CD4-positive, alpha-beta T cell treated with Interleukin-21 for 1 hour (primary cell): ENCODE measurements at places on chromosomes 2 and 18.

DNA sequence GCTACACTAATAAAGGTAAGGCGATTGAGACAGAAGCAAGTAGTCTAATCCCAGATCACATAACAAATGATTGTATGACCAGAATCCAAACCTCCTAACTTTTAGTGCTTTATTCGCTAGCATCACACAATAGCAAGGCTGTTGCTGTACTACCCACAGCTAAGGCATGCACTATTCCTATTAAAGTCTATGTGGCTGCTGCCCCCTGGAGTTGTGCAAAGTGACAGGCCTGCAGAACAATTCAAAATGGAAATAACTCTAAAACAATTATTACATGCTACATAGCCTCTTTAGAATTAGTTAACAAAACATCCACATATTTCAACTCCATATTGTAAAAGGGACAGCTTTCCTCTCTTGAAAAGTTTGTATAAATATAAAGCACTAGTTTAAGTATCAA, 6.0 kb downstream of the ERBB4 start:
- no peak for DNase-seq

GRCh38 chr2:208464205-208464604, 57.6 kb downstream of the PTH2R start:
- DNase-seq = no peak

DNA sequence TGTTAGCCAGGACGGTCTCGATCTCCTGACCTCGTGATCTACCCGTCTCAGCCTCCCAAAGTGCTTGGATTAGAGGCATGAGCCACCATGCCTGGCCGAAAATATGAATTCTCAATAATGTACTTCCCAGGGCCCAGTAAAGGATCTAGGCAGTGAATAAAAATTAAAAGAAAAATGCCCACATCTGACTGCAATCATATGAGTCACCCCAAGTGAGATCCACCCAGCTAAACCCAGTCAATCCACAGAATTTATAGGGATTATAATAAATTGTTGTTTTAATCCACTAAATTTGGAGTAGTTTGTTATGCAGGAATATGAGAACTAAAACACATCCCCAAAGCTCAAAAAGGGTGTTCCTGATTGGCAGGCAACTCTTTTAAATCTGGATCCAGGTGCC, 93.5 kb upstream of the STK39 start:
- DNase-seq = no peak

DNA sequence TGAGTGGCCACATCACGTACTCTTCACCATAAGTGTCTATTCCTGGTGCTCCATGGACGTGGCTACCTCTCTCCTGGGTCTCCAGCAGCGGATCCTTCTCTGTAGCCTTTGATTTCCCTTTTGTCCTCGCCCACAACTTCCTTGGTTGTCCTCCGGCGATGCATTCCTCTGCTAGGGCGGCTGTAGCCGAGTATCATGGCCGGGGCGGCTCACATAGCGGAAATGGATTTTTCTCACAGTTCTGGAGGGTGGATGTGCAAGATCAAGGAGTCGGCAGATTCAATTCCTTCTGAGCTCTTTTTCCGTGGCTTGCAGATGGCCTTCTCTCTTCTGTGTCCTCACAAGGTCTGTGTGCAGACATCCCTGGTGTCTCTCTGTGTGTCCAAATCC, 35.7 kb downstream of the ACKR3 start:
- DNase-seq = no peak

GRCh38 chr18:392928-393573, 107.5 kb downstream of the COLEC12 start:
- no peak for DNase-seq

- DNase-seq = no peak
These were observed 210.1 kb upstream of the RAB6C start for GRCh38 chr2:129769185-129769991.

- no peak for DNase-seq
These were observed 16.2 kb downstream of the AFF3 start for GRCh38 chr2:100126201-100126600.

GRCh38 chr2:170928036-170928823, 823 bp upstream of the GORASP2 start:
- DNase-seq = peak; percentile 16

DNA sequence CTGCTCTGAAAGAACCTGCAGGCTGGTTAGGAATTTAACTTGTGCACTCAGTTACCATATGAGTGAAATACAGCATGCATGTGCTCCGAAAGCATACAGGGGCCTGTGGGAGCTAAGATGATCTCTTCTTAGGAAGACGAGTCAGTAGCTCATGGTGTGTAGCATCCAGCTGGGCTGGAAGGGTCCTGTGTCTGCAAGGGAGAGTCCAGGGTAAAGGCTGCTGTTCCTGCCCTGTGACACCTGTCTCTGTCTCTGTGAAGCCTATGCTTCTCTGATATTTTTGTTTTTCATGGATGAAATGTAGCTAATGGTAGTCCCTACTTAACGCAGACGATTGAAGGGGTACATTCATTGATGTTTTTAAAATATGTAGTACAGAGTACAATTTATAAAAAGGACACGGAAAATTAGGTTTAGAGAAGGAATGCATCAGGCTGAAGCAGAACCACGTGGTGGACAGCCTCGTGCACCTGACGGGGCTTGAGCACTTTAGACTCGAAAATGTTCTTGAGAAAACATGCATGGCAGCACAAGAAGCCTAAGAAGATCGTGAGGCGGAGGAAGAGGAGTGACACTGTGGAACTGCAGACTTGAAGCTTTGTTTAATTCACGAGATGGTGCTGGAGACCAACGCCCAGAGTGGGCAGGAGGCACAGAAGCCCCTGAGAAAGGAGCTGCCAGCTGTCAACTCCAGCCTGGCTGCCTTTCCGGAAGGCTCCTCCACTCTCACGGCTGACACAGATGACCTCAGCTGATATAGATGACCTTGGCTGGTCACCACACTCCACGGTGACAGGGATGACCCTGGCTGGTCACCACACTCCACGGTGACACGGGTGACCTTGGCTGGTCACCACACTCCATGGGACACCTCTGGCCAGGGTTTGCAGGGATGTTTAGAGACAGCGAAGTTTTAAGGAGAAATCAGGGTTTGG, 110.6 kb downstream of the TMEM18 start:
- DNase-seq = no peak

DNA sequence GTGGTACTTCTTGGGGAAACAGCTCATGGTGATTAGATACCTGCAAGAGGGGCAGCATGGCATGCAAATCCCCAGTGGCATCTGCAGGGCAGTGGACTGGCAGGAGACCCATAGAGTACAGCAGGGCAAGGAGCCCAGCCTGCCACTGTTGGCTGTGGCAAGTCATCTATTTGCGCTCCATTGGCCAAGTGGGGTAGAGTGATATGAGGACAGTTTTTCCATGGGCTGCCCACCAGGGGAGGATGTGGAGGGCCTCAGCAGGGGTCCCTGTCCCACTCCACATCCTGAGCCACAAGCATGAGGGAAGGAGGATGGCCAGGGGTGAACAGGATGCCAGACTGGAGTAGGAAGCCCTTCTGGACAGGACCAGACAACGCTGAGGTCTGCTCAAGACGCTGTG, 50.9 kb upstream of the OTOF start:
- no peak for DNase-seq

DNA sequence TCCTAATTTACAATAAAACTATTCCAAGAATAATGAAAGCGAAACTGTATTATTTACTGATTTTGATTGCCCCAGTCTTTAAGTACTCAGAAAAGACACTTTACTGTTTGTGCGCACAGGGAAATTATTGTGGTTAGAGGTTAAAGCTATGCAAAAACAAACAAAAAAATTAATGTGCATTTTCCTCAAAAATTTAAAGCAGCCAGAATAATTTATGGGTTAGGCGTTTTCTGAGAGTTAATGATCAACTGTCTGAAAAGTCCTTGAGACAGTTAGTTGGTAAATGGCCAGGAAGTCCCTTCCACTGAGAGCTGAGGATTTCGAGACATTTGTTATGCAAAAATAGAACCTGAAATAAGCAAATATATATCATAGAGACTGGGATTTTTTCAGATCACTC, 143.3 kb downstream of the IRS1 start:
- DNase-seq = no peak

GRCh38 chr18:21110713-21111345, 784 bp downstream of the ROCK1 start:
- DNase-seq = peak; percentile 73

GRCh38 chr2:202508686-202509085, 126.1 kb upstream of the FAM117B start:
- no peak for DNase-seq

DNA sequence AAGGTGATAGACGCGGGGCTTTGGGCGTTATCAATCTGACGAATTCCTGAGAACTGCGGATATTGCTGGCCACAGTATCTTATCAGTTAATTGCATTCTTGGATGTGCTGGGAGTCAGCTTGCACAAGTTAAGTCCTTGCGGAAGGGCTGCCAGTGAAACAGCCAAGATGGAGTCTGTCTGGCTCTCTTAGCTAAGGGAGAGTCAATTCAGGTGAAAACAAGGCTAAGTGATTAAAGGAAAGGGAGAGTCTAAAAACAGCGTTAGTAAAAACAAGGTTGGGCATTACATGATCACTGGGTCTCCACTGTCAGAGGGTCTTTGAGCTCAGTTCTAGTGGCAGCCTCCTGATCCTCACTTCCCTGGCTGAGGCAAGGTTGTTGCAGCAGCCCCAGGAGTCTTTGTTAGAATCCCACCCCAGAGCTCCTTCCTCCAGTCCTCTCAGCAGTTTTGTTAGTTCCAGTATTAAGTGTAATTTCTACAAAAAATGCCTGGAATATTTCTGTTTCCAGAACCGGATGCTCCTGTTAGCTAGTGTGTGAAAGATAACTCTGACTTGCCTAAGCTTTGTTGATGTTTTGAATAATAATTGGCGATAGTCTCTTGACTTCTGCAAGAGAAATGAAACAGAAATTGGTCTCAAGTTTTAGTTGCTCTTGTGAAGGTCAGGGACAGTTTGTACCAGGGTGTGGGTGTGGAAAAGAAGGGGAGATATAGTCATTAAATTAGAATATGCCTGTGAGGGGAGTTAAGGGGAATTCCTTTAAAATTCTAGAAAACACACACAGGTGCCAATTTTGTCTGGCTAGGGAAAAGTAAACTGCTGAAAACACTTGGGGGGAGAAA, 10.6 kb downstream of the CFLAR start:
- DNase-seq = peak; percentile 58

- DNase-seq = no peak
These were observed 97.4 kb downstream of the DDX1 start for GRCh38 chr2:15688924-15689568.

DNA sequence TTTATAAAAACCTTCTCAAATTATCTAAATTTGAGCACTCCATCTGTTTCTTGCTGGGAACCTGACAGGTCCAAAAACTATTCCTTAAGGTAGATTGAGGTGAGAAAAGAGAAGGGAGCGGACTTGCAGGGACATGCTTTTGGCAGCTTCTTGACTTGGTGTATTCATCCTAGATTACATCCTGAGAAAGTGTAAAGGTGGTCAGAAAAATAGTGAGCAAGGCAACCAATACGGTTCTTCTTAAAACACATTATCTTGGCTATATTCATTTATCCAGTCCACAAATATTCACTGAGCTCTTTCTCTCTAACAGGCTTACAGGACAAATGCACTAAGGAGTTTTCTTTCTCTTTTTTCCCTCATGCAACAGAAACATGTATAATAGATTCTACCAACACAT, 230.0 kb downstream of the LRP1B start:
- no peak for DNase-seq

GRCh38 chr2:188079196-188079595, 212.5 kb upstream of the GULP1 start:
- no peak for DNase-seq

GRCh38 chr18:76448256-76449110, 46.6 kb downstream of the ZNF516 start:
- no peak for DNase-seq

DNA sequence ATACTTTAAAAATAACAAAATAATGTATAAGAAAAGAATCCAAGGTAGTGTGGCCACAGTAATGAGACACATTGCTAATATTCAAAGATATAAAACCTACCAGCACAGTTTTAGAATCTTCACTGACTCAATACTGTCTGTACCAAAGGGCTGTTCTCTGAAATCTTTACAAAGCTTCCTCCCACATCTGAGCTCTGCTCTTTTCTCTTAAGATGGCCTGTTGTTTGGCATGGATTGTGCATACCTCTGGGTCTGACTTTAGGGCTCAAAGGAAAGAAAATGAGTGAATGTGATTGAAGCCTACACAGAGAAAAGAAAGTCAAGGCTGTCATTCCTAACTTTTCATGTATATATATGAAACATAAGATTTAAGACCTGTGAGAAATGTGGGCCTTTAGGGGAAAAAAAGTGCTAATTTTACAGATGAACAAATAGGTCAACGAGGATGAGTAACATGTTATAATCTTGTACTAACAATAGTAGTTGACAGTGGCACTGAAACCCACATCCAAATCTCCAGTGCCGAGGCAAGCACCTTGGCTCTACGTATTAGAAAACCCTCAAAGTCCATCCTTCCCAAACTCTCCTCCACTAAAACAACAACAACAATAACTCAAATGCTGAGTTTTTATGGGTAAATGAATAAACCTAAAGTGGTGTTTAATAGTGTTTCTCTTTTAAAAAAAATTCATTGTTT, 114.2 kb downstream of the ZNF521 start:
- DNase-seq = no peak

DNA sequence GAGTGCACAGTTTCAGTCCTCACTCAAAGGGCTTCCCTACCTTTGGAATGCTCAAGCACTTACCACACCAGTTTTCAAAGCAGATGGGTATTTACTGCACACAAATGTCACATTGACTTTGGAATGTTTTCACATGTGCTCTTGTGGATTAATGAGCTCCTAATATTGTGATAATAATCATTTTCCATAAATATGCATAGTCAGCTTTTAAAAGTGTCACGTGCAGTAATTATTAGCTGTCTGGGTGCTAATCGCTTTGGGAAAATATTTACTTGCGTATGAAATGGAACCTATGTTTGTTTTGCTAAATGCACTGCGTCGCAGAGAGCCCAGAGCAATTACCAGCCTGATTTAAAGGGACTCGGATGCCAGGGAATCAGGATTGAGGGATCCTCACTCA, 229.3 kb downstream of the SMAD2 start:
- no peak for DNase-seq

- DNase-seq = no peak
These were observed 29.9 kb upstream of the ZNG1B start for GRCh38 chr2:113407446-113408099.

- DNase-seq = no peak
These were observed 60.0 kb upstream of the AGAP1 start for GRCh38 chr2:235433860-235434259.

GRCh38 chr2:98347298-98348065, 1.2 kb downstream of the CNGA3 start:
- DNase-seq = no peak

- no peak for DNase-seq
These were observed 125.5 kb downstream of the ATAD2B start for GRCh38 chr2:23801396-23801795.

GRCh38 chr2:70975237-70975636, 3.2 kb upstream of the ANKRD53 start:
- DNase-seq = no peak
